ENCODE measurements at places on chromosomes 5 and 9.

- H3K27ac ChIP-seq = no peak overlapping the region
- no peak overlapping the region for H3K4me3 ChIP-seq
- H3K4me1 ChIP-seq = no peaks in the 10 kb centered on the region
Measured at GRCh38 chr5:74608736-74609601, 31.6 kb downstream of the ENC1 start.

DNA sequence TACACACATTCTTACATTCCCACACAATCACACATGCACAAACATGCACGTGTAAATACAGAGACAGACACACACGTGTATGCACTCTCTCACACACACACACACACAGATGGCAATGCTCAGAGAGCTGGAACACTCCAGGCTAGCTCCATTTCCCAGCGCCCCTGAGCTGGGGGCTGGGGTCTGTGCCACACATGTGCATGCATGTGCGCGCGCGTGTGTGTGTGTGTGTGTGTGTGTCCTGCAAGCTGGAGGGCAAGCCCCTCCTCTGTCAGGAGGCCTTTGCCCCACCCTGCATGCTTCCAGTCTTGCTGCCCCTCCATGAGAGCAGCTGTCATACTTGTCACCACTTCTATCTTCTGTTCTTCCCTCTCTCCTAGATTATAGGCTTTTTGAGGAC lies 16.6 kb upstream of the S1PR3 start:
- H3K36me3 ChIP-seq = no peaks in the 10 kb centered on the region
- H3K27me3 ChIP-seq = peaks cover 3% of the 10 kb centered on the region
- no peak for DNase-seq
- no peak overlapping the region for H3K27ac ChIP-seq
- no peak overlapping the region for H3K4me3 ChIP-seq
- peaks cover 5% of the 10 kb centered on the region for H3K4me1 ChIP-seq

DNA sequence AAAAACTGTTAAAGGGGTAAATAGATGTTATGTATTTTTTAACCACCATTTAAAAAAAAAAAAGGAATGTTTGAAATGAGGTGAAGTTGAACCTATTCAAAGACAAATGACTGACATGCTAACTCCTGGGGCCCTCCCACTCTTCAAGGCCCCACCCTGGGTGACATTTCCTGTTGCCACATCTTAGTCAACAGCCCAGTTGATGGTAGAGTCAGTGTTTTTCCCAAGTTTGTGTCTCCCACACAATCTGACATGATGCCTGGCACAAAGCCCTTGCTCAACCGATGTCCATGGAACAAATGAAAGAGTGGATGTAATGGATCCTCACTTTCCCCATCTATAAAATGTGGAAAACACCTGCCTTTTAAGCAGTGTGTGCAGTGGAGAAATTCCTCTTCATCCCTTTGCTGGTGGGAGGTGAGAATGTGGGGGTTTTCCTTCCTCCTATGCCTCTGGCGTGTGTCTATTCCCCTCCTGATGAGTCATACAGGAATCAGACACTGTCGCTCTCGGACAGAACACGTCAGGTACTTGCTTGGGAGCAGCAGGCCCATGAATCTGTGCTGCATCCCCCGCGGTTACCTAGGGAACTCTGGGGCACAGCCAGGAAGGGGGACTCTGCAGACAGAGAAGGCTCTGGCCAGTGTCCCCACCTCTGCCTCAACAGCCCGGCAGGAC lies 13.7 kb upstream of the ADRA1B start:
- peaks cover 1% of the 10 kb centered on the region for H3K27me3 ChIP-seq
- H3K4me3 ChIP-seq = no peak overlapping the region
- DNase-seq = no peak
- no peak overlapping the region for H3K27ac ChIP-seq
- H3K4me1 ChIP-seq = peaks cover 2% of the 10 kb centered on the region

DNA sequence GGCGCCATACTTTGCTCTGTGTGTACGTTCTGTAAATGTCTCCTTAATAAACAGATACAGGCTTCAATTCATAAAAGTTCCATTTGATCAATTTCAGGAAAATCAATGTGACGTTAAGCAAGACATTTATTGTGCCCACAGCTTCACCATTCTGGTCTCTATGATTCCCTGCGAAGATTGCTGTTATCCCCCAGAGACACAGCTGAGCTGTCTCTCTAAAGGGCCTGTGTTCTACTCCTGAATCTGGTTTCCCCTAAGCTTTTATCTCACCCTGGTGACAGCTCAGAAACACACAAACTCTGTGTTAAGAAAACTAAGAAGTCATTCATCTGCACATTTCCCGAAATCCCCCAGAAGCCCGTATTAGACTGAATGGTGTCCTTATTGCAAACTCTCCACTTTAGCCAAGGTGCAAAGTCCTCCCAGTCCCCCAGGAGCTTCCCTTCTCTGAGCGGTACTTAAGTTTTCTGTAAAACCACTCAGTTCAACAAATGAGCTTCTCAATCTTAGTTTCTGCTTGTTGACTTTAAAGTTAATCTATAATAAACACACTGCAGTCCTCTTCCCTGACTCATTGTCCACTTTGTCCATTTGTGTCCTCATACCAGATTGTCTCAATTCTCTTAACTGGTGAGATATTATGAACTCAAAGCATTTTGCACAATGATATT lies 1.4 kb upstream of the C5orf15 start:
- peaks cover 19% of the 10 kb centered on the region for H3K4me1 ChIP-seq
- H3K36me3 ChIP-seq = peaks cover 7% of the 10 kb centered on the region
- peak overlapping the region; percentile 54 for H3K27ac ChIP-seq
- no peak for DNase-seq

GRCh38 chr5:132830436-132831094 lies at the start of gene SHROOM1:
TSS of gene SHROOM1 (minus strand) at chr5:132830647. CDS start at chr5:132826140, 4,507 bp downstream.
- H3K27me3 ChIP-seq = peaks cover 13% of the 10 kb centered on the region
- H3K4me1 ChIP-seq = peaks cover 19% of the 10 kb centered on the region
- peak within 1 kb of the TSS; percentile 37 for H3K27ac ChIP-seq
- DNase-seq = no peak
- H3K4me3 ChIP-seq = peak within 1 kb of the TSS; percentile 88

DNA sequence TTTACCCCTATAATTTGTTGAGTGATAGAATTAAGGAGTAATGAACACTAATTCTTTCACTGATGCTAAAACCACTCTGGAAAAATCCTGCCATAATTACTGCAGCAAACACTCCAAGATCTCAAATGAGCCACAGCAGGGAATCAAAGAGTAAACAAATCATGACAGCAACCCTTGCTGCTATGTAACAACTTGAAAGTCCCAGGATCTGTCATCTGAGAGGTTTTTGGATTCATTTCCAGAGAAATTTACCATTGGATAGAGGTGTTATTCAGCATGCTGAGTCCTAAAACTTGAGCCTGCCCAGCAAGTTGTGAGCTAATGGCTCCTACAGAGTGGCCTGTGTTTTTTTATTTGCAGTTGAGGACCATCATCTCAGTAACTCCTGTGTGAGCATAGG lies 59.2 kb downstream of the PRLR start:
- H3K36me3 ChIP-seq = peaks cover 3% of the 10 kb centered on the region
- no peaks in the 10 kb centered on the region for H3K4me1 ChIP-seq
- H3K27me3 ChIP-seq = peaks cover 2% of the 10 kb centered on the region
- DNase-seq = no peak
- H3K27ac ChIP-seq = no peak overlapping the region

DNA sequence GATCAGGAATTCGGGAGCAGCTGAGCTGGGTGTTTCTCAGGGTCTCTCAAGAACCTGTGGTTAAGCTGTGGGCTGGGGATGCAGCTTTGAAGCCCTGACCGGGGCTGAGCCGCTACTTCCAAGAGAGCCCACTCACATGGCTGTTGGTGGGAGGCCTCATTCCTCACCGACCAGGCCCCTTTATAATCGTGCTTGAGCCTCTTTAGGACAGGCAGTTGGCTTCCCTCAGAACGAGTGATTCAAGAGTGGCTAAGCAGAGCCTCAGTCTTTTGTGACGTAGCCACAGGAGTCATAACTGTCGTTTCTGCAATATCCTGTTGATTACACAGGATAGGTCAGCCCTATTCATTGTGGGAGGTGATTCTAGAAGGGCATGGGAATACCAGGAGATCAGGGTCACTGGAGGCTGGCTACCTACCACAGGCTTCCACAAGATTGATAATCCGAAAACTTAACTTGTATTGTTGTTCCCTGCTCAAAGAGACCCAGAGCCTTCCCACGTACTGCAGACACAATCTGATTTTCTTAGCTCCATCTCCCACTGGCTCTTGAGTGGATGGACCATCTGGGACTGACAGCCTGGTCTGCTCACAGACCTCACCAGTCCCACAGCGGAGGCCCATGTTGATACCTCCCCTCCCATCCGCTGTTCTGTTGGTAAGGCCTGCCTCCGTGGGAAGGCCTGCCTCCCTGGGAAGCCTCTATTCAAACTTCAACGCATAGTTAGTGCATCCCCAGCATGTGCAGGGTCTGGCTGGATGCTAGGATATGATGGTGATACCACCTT lies 3.0 kb upstream of the ERGIC1 start:
- no peaks in the 10 kb centered on the region for H3K36me3 ChIP-seq
- peaks cover 6% of the 10 kb centered on the region for H3K4me1 ChIP-seq
- H3K4me3 ChIP-seq = no peak overlapping the region
- no peak for DNase-seq
- H3K27me3 ChIP-seq = peaks cover 4% of the 10 kb centered on the region

GRCh38 chr9:95796029-95796428 lies 79.5 kb upstream of the ERCC6L2 start:
- H3K36me3 ChIP-seq = no peaks in the 10 kb centered on the region
- no peak for DNase-seq
- peaks cover 2% of the 10 kb centered on the region for H3K27me3 ChIP-seq
- no peak overlapping the region for H3K27ac ChIP-seq
- H3K4me1 ChIP-seq = peaks cover 8% of the 10 kb centered on the region
- H3K4me3 ChIP-seq = no peak overlapping the region

GRCh38 chr9:77423841-77424240 lies 224.3 kb downstream of the GNA14 start:
- H3K27ac ChIP-seq = no peak overlapping the region
- peaks cover 9% of the 10 kb centered on the region for H3K36me3 ChIP-seq
- DNase-seq = no peak
- H3K4me3 ChIP-seq = no peak overlapping the region

Data from endothelial cell (in vitro differentiated cells).